Stimulated activated CD8-positive, alpha-beta memory T cell treated with anti-CD3 and anti-CD28 coated beads, Interleukin-7, amount 100 ng/mL, for 1 hour (primary cell): ENCODE measurements at places on chromosomes 13 and 19.

GRCh38 chr19:16118489-16119033, 6.9 kb downstream of the RAB8A start:
- no peak for DNase-seq

DNA sequence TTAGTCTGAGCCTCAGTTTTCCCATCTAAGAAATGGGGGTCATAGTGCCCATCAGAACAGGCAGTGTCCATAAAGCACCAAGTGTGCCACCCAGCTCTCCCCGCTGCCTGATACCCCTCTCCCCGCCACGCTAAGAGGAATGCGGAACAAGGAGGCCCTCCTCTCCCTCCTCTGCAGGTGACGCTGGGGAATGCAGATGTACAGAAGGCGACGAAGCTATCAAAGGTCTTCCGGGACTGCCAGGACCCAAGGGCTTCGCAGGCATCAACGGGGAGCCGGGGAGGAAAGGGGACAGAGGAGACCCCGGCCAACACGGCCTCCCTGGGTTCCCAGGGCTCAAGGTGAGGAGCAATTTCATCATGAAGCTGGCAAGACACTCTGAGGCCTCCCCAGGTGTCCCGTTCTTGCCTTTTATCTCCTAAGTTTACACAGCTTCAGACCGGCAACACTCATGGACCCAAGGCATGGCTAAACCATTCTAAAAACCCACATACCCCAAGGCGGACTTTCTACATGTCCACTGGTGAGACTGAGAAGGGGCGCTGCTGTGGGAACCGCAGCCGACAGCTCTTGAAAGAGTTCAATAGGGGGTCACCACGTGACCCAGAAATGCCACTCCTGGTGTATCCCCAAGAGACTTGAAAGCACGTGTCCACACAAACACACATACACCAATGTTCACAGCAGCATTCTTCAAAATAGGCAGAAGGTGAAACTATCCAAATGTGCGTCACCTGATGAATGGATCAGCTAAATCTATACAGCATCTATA, 102.7 kb downstream of the RAB20 start:
- no peak for DNase-seq

- no peak for DNase-seq
Observed at GRCh38 chr13:109794095-109794494, 7.7 kb upstream of the IRS2 start.

DNA sequence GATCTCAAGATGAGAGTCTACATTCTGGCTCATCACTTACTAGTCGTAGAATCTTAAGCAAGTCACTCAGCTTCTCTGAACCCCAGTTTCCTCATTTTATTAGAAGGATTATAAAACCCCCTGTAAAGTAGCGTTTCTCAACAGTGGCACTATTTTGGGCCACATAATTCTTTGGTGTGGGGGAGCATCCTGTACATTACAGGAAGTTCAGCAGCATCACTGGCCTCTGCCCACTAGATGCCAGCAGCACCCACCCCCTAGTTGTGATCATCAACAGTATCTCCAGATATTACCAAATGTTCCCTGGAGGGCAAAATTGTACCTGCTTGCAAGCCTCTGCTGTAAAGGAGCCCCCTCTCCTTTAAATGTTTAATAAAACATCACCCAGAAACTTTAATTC, 22.6 kb downstream of the STARD13 start:
- no peak for DNase-seq

DNA sequence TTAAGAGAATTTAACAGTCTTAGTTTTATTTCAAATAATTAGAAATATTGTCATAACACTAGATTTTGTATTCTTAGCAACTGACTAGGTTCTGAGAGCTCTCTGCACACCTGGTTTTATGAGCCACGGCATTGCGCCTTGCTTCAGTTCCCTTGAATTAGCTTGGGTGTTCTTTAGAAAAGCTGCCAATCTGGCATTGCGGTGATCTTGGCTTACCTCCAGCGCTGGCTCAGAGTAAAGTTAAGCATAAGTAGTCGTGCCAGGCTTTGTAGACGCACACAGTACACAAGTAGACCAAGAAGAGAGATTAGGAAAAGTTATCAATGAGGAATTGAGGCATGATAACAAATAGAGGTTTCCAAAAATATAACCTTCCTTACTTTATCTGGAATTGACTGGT, 45.7 kb downstream of the TPP2 start:
- no peak for DNase-seq

DNA sequence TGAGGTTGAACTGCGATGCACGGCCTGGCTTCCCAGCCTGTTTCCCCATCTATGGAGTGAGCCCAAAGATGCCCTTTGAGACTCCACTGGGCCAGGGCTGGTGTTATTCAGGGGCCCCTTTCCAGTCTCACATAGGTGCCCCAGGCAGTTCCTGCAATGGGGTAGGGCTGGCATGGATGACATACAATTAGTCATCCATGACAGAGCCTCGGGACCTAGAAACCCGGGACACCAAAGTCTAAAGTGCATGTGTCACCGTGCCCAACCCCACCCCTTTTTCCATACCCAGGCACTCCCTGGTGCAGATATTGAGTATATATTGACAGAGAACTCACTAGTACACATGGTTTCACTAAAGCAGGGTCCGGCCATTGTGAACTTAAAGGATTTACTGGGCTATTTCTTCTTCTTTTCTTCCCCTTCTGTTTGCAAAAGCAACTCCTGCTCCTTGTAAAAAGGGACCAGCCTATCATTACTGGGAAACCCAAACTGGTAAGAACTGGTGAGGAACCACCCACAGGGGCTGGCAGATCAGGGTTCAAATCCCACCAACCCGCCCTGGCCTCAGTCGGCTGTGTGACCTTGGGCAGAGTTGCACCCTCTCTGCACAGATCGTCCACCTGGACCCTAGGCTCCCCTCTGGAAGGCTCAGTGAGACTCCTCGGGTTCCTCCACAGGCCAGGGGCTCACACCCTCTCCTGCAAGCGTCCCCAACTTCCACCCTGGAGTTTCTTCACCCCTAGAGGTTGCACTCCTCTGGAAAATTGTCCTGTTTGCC, 2.7 kb downstream of the B3GNT3 start:
- DNase-seq, result no peak

- peak; percentile 70 for DNase-seq
Observed at GRCh38 chr19:14496029-14496833, at the start of gene GIPC1. Gene GIPC1, minus strand, starts transcription at chr19:14496127. Its CDS starts 13,151 bp downstream, at chr19:14482976.

GRCh38 chr19:47056411-47056810, 8.0 kb upstream of the TMEM160 start:
- no peak for DNase-seq
